Stimulated activated CD4-positive, alpha-beta T cell treated with anti-CD3 and anti-CD28 coated beads, Interleukin-15, amount 100 ng/mL, for 1 hour (primary cell): ENCODE measurements at places on chromosomes 4 and X.

GRCh38 chrX:139086246-139086645 lies 374.7 kb upstream of the FGF13 start:
- DNase-seq, result no peak

DNA sequence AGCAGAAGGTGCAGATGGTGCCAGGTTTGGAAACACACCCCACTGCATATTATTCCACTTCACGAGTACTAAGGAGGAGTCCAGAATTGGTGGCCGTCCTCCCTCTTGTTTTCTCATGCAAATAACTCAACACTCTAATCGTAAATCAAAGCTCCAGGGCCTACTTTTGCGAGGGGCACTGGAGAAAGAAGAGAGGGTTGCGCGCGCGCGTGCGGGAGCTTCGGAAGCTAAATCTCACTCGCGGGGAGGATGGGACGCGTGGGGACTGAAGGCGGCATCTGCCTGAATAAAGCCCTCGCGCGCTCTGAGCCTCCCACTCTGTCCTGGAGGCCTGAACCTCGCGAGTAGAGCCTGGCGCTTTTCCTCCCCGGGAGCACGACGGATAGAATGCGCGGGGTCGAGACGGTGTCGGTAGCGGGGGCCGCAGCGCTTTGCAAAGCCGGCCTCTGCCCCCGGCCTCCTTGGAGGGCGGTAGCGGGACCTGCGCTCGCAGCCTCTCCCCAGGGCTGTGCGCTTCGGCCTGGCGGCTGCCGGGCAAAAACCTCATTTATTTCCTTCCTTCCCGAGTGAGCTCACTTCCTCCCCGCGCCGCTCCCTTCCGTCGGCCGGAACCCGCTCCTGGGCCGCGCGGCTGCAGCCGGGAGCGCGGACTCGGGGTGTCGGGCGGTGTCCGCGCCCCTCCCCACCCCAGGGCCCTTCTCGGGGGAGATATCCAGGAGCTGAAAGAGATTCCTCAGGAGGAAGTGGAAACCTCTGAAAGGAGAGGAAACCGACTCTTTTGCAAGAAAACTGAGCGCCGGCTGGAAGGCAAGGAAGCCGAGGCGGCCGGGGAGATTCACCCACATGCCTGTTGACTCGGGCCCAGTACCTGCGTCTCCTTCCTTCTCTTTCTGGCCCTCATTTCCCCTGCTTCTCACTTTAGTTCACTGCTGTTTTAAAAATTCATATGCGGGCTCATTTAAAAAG lies 20.7 kb downstream of the HAND2 start:
- DNase-seq, result no peak

GRCh38 chr4:123919576-123920098 lies 523.0 kb downstream of the SPRY1 start:
- DNase-seq, result no peak

GRCh38 chrX:137695417-137695816 lies 129.5 kb downstream of the ZIC3 start:
- DNase-seq, result no peak

DNA sequence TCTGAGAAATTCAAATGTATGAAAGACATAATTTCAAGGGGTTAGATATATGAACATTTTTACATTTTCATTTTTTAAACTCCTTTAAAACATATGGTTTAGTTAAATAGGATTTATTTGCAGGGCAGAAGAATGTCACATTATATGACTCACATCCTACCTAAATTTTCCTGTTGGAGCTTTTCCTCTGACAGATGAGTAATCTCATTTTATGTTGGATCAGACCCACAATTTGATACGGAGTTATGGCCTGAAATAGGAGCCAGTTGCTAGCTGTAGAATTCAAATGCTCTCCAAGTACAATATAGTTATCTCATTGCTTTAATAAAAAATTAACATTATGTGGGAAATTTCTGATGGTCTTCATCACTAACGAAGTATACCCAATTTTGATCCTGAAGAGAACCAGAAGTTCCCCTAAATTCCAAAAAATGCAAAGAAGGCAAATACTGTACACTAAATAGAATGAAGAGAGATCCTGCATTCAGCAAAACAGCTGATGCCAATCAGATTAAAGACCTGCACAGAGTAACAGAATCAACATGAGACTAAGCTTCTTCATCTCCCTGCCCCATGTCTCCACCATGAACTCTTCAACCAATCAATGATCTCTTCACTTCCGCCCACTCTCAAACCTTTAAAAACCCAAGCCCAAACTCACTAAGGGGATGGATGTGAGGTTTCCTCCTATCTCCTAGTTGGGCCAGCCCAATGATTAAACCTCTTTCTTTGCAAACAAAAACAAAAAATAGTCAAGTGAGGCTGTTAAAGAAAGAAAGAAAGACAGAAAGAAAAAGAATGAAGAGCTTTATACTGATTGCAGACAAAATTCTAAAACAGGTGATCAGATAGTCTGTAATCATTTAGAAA lies 10.9 kb upstream of the EXOSC9 start:
- DNase-seq, result no peak

DNA sequence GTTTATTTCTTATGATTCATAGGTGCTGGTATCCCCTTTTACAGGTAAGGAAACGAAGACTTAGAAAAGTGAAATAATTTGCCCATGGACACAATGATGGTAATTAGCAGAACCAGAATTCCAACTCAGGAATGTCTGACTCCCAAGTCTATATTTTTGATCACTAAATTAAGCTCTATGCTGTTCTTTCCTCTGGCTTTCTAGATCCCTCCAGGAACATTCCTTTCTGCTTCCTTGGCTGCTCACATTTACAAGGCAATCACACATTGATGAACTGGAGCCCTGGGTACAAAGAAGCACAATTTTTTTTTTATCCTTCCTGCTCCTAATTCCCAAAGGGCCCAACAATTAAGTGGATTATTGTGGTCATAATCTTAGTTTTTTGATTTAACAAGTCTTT lies 7.0 kb upstream of the CDKN2AIP start:
- no peak for DNase-seq

GRCh38 chrX:12548746-12549145 lies 242.5 kb upstream of the PRPS2 start:
- no peak for DNase-seq
